ENCODE measurements at places on chromosomes 4 and X.

DNA sequence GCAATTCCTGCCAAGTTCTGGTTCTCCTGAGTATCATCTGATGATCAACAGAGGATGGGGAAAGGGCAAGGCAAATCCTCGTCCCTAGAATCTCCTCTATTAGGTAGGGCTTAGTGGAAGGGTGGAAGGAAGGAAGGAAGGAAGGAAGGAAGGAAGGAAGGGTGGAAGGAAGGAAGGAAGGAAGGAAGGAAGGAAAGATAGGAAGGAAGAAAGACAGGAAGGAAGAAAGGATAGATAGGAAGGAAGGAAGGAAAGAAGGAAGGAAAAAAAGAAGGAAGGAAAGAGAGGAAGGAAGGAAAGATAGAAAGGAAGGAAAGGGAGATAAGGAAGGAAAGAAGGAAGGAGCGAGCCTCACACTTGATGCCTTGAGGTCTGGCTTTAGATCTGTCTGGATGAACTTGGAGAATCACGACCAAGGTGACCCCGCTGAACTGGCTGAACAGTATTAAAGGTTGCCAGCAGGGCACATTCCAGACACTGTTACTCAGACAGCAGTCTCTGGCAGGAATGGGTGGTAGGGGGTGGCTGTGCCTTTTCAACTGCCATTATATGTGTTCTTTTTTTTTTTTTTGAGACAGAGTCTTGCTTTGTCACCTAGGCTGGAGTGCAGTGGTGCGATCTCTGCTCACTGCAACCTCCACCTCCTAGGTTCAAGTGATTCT, 57.1 kb downstream of the MAP7D2 start:
- DNase-seq = no peak

- DNase-seq = no peak
Measured at GRCh38 chr4:43682551-43682950, 766.1 kb downstream of the KCTD8 start.

GRCh38 chr4:117908306-117909207, 125.7 kb upstream of the NDST3 start:
- DNase-seq = no peak

- DNase-seq = peak; percentile 49
Measured at GRCh38 chrX:153507484-153508178, 9.8 kb upstream of the ATP2B3 start.

DNA sequence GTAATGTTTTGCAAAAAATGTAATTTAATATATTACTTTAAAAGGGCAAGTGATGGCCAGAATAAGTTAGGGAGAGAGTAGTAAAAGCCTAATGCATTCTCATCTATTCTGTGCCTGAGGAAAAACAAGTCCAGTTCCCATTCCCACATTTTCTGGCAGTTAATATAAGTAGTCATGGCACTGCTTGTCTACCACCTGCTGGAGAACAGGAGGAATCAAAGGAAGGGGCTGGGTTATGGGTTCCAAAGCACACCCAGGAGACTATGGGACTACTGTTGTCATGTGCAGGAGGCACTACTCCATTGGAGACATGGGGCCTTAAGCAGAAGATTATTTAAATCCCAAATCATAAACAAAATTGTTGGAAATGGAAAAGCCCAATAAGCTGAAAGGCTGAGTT, 2618.6 kb downstream of the ARAP2 start:
- DNase-seq = no peak

DNA sequence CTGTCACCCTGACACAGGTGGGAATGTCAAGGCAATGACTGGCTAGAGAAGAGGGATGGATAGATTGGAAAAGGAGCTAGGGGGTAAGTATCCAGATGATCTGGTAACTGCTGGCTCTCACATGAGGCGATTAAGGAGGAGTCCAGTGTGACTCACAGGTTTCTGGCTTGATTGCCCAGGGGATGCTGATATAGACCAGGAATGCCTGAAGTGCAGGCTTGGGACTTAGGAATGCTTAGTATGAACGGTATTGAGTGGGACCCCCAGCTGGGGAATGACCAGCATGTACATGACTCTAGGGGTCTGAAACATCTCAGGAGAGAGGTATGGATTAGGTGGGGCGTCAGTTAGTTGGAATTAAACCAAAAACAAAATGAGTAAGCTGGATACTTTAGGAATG, 65.8 kb upstream of the PRPS1 start:
- no peak for DNase-seq

Data from GDM1 (cell line).